PC-9 (cell line): ENCODE measurements at places on chromosomes 16 and 17. TPM values are rescaled to one million over a fixed set of nuclear protein-coding genes. Genes with fewer than 3 reads are reported as not detected.

DOC2A gene
- total RNA-seq, result 11.0 and 11.3 TPM in 2 replicates

PRSS8 gene
- total RNA-seq, result 147 and 154 TPM in 2 replicates

AOC2 gene
- 3.7 TPM in 2 replicates for total RNA-seq

ARL17A gene
- total RNA-seq, result 26.1 and 41.9 TPM in 2 replicates

MYH8 gene
- total RNA-seq, result not detected in 2 replicates

CFAP52 gene
- not detected in 2 replicates for total RNA-seq

MT4 gene
- total RNA-seq, result not detected in 2 replicates

BCO1 gene
- 1.4 and 1.5 TPM in 2 replicates for total RNA-seq

SLC35G6 gene
- total RNA-seq, result not detected in 2 replicates

ZNF830 gene
- total RNA-seq, result 13.6 and 13.9 TPM in 2 replicates

NAGS gene
- 1.0 and 1.4 TPM in 2 replicates for total RNA-seq

MILR1 gene
- total RNA-seq, result 22.9 and 25.6 TPM in 2 replicates

CPHXL2 gene
- not detected in 2 replicates for total RNA-seq

SLC22A31 gene
- 2.5 and 5.4 TPM in 2 replicates for total RNA-seq

MYH2 gene
- not detected in 2 replicates for total RNA-seq

TEX19 gene
- total RNA-seq, result 0.24 and 0.28 TPM in 2 replicates

GNGT2 gene
- total RNA-seq, result 7.4 and 9.4 TPM in 2 replicates

MPO gene
- not detected in 2 replicates for total RNA-seq

TMEM114 gene
- total RNA-seq, result not detected in 2 replicates

CES3 gene
- 9.1 and 10.1 TPM in 2 replicates for total RNA-seq

ARL5C gene
- not detected in 2 replicates for total RNA-seq

PSKH1 gene
- total RNA-seq, result 25.8 and 28.4 TPM in 2 replicates

SLC52A1 gene
- total RNA-seq, result 0.28 and 0.48 TPM in 2 replicates
